Chondrocyte (in vitro differentiated cells): ENCODE measurements at places on chromosomes 7 and 10. TPM values are rescaled to one million over a fixed set of nuclear protein-coding genes. Genes with fewer than 3 reads are reported as not detected.

Gene HMX2
- not detected in 3 replicates for total RNA-seq

Gene CCDC172
- not detected in 3 replicates for total RNA-seq

DNA sequence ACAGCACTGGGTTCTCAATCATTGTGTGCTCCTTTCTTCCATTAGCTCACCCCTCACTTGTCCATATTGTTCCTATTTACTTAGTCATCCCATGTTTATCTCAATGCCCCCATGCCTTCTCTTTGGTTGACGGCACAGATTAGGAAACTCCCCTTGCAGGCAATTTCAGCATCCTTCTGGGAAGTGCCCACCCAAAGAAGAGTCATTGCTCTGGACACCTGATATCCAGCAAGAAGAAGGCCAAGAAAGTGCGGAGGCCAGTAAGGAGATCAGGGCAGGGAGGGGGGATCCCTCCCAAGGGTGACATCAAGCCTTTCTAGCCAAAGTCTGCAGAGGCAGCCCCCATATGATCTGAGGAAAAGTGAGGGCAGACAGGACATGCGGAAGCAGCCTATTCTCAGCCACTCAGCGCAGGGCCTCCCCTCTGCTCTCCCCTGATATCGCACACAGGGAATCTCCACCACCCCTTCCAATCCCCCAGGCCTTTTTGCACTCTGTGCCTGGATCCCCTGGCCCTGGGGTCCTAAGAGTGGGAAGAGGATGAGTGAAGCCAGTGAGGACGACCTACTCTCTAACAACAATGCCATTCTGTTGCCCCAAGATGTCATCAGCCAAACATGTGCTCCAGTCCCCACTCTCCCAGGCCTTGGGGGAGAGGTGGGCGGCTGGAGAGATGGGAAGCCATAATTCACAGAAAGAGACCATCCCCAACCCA is 1.8 kb downstream of the TRPV6 start:
- H3K27ac ChIP-seq, result no peak overlapping the region
- no peaks in the 10 kb centered on the region for H3K36me3 ChIP-seq
- no peaks in the 10 kb centered on the region for H3K4me1 ChIP-seq
- H3K27me3 ChIP-seq, result peaks cover 31% of the 10 kb centered on the region
- DNase-seq, result peak; percentile 43
- no peak overlapping the region for H3K4me3 ChIP-seq

DNA sequence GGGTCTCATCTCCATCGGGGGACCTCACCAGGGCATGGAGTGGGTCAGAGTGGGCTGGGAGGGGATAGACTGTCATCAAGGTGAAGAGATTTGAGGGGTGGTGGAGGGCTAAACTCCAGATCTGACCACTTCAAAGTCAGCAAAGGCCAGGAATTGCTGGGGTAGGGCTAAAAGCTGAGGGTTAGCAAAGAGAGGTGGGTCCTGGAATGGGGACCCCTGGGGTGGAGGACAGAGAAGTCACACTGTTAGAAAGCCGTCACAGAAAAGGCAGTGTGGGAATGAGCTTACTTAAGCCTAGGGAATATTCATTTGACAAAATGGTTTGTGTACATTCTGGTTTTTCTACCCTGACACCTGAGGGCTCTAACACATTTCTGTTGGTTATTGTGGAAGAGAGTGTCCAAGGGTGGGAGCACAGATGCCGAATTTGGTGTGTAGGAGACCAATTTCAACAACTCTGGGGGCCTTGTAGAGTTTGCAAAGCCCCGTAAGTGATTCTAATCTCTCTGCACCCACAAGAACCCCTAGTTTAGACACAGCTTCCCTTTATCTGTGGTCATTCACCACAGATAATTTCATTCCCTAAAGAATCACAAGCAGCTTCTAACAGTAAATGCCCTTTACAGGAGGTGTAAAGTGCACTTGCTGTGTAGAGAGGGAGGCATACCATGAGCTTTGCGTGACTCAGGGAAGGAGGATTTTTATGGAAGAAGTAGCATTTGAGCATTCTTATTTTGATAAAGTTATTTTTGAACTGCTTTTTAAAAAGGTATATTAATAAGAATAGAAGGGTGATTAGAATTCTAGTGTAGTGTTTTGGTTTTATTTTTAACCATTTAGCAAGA is 6.4 kb downstream of the FBH1 start:
- H3K27me3 ChIP-seq, result no peaks in the 10 kb centered on the region
- H3K4me1 ChIP-seq, result peaks cover 24% of the 10 kb centered on the region
- peaks cover 13% of the 10 kb centered on the region for H3K36me3 ChIP-seq
- no peak overlapping the region for H3K4me3 ChIP-seq
- peak overlapping the region; percentile 39 for H3K27ac ChIP-seq
- no peak for DNase-seq

DNA sequence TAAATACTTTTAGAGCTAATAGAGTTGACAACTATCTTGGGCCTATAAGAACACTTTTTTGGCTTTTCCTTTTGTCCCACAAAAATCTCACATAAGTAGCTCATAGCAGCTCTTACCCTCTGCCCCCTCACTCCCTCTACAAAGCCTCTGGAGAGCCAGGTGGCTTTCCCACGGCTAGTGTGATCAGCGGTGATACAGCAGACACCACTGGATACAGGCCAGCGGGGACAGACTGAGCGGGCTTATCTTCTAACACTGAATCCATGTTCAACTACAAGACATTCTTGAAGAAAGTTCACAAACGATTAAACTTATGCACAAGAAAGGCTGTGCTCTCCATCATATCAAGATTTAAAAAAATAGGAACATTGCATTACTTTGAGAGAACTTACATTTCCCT is 377.2 kb downstream of the PARD3 start:
- no peak overlapping the region for H3K4me3 ChIP-seq
- H3K4me1 ChIP-seq, result peaks cover 26% of the 10 kb centered on the region
- no peak overlapping the region for H3K27ac ChIP-seq
- no peaks in the 10 kb centered on the region for H3K27me3 ChIP-seq

GRCh38 chr10:127536972-127537760 is 11.9 kb upstream of the NPS start:
- no peak overlapping the region for H3K27ac ChIP-seq
- no peaks in the 10 kb centered on the region for H3K4me1 ChIP-seq
- H3K4me3 ChIP-seq, result no peak overlapping the region
- H3K27me3 ChIP-seq, result no peaks in the 10 kb centered on the region
- no peak for DNase-seq
